Activated CD4-positive, alpha-beta T cell treated with anti-CD3 and anti-CD28 coated beads, Interleukin-2, amount 50 U/mL, for 24 hours (primary cell): ENCODE measurements at places on chromosomes 1 and 21.

DNA sequence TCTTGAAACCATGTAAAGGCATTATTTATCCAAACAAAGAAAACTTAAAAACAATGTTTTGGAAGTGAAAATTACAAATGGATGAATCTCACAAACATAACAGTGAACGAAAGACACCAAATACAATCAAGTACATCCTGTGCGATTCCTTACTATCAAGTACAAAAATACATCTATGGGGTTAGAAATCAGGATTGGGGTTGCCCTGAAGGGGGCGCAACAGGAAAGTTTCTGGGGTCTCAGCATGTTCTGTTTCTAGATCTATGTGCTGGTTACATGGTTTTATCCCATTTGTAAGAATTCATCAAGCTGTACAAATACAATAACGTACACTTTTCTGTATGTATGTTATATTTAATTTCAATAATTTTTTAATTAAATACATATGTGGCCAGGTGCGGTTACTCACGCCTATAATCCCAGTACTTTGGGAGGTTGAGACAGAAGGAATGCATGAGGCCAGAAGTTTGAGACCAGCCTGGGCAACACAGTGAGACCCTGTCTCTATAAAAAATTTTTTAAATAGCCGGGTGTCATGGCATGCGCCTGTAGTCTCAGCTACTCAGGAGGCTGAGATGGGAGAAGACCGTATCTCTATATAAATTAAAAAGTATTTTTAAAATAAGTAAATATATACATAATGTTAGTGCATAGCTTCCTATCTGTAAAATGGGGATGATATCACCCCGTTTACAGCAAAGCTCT lies 121.5 kb upstream of the SOD1 start:
- no peak for DNase-seq

DNA sequence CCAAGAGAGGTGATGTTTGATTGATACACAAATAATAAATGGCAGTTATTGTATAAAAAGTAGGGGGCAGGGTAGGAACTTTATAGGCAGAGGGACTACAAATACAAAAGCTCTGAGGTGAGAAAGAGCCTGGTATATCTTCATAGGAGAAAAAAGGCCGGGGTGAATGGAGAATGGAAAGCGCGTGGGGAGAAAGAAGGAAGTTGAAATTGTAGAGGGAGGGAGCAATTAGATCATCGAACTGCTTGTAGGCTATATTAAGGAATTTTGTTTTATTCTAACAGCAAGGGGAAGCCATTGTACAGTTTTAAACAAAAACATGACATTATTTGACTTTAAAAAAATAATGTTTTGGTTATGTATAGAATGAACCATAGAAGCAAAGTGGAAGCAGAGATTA lies 147.4 kb downstream of the PDE4B start:
- no peak for DNase-seq

- DNase-seq, result no peak
Observed at GRCh38 chr1:223233019-223233409, 90.0 kb upstream of the TLR5 start.

DNA sequence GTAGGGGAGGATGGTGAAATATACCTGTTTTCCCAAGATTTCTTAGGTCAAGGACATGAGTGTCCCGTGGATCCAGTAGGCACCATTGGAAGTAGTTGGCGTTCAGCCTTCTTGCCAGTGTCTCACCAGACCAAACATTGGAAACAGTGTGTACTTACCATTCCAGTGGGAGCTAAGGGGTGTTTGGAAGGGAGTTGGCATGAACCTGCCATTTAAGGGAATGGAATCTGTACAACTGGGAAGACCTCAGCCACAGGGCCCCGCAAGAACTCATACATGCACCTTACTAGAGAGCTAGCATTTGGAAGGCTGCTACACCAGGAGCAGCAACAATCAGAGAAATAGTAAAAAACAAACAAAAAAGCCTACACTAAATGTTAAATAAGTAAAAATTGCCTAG lies 12.7 kb downstream of the ATP5PF start:
- DNase-seq, result no peak

DNA sequence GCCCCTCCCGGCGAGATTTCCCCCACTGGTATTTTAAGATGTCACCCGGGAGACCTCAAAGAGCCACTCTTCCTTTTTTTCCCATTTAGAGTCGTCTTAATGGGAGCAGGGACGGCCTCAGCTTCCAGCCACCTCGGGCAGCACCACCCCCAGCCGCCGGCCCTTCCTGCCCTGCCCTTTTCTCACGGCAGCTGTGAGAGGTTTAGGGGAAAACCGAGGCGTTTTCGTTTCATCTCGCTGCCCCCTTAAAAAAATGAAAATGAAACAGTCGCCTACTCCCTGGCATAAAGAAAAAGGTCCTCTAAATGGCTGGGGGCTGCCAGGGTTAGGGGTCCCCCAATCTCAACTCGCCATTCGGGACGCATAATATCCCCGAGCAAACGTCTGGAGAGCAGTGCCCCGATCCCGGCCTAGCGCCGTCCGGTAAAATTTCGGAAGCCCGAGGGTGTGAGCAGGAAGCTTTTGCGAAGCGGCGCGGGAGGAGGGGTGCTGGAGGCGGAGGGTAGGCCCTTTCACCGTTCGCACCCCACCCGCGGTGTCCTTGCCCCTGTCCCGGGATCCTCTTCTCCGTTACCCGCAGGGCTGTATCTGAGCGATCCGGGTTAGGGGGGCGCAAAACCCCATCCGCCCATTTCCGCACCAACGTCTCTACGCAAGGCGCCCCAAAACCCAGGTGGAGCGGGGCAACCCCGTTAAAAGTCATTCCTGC lies 1.2 kb downstream of the RUNX3 start:
- no peak for DNase-seq

DNA sequence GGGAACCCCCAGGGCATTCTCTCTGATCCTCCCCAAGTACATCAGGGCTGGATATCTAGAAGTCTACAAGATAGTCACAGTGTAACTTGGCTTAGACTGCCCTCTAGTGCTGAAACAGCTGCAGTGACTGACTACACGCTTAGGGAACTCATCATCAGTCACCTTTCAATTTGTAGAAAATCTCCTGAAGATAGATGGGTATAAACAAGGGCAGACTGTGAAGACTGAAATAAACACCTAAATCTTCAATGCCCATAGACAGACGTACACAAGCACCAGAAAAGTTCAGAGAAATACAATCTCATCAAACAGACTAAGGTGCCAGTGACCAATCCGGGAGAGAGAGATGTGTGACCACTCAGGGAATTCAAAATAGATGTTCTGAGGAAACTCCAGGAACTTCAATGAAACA lies 46.6 kb downstream of the PACC1 start:
- DNase-seq, result no peak

- no peak for DNase-seq
Observed at GRCh38 chr1:193348769-193349535, 162.5 kb upstream of the B3GALT2 start.

DNA sequence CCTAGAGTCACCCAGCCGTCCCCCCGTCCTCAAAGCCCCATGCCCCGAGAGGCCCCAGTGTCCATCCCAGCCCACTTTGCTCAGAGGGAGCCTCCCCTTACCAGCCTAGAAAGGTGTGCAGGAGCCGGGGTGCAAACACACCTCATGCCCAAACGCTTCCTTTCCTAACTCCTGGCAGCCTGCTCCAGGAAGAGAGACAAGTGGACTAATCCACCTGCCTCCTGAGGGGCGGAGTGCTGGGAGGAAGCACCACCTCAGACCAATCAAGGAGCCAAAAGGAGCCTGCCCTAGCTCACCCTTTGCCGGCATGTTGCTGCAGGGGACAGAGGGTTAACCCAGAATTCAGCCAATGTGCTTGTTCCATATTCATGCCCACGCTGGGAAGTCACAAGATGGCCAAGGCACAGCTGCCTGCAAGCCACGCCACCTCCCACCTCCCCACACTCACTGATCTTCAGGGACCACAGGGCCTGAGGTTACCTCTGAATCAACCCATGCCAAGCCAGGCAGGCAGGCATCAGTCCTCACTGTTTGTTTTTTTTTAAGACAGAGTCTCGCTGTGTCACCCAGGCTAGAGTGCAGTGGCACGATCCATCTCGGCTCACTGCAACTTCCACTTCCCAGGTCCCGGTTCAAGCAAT lies 27.8 kb downstream of the PLEKHA6 start:
- DNase-seq, result no peak

- no peak for DNase-seq
Observed at GRCh38 chr1:27522432-27523336, 32.7 kb upstream of the WASF2 start.

DNA sequence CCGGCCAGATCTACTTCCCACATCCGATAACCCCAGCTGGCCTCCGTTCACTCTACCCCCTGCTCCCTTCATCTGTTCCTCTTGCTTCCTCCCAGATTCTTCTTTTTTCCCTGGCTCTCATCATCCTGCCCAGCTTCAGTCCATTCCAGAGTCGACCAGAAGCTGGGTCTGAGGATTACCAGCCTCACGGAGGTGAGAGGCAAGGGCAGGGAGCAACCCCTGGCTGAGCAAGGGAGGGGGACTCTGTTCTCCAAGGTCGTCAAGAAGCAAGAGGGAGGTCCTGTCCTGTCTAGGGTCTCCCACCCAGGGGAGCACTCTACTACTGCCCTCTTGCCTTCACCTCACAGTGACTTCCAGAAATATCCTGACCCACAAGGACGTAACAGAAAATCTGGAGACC lies 3.9 kb downstream of the JTB start:
- DNase-seq, result no peak

- DNase-seq, result no peak
Observed at GRCh38 chr1:113253187-113253586, 137.1 kb upstream of the MAGI3 start.

- DNase-seq, result no peak
Observed at GRCh38 chr21:44286716-44287632, 1.3 kb downstream of the AIRE start.

- DNase-seq, result no peak
Observed at GRCh38 chr21:34649400-34649799, 19.4 kb upstream of the CLIC6 start.

GRCh38 chr21:46052703-46053651 lies 44.9 kb upstream of the COL6A2 start:
- DNase-seq, result no peak

DNA sequence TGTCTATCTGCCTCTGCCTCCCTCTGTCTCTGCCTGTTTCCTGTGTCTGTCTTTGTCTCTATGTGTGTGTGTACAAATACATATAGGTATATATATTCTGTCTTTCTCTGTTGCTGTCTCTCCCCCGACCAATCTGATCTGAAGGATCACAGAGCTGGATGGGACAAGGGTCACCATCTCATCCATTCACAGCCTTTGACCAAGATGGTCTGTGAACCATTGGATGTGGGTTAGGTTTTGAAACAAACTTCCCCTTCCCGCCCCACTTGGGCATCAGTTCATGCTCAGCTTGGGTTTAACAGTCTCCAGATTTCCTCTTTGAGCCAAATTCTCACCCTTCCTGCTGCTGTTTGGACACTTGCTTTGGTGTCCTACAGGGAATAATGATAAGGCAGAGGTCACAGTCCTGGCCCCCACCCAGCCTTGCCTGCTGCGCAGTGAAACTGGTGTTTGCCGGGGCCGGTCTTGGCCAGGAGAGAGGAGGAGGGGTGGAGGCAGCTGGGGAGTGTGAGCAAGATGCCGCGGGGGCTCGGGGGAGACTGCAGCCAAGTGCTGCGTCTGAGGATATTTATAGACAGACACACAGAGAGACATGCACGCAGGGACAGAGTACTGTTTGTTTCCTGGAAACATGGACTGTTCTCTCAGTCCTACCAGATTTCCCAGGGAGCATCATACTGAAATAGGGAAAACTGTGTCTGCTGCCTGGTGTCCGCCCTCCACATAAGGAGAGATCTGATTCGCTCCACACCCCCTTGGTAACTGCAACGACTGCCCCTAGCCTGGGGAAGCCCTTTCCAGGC lies 27.0 kb upstream of the BTG2 start:
- no peak for DNase-seq

GRCh38 chr1:208393826-208394225 lies 149.6 kb upstream of the PLXNA2 start:
- DNase-seq, result no peak

DNA sequence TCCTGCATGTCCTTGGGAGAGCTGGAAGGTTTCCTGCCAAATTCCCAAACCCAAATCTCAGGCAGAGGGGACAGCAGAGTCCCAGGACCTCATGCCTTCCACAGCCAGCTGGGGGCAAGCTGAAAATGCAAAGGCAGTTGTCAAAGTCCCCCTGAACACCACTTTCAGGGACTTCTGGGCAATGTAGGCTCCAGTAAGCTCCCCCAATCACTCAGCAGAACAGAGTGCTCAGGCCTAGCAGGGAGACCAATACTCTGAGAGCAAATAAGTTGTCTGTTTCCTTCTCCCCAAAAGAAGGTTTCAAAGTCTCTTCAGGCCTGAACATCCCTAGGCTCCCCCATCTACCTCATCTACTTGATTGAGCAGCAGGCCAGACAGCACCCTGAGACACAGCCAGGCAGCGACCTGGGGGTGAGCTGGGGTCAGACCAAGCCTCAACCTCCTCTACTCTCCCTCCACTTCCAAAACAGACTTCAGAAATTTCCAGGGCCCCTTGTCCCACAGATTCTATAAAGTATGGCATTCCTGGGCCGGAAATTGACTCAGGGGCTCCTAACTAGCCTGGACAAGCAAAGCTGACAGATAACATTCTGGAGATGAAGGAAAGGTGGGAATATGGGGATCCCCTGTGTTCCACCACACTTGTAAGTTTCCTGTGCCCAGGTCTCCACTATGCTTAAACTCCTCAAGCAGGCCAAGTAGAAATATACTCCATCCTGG lies 1.9 kb downstream of the SLC9A1 start:
- DNase-seq, result no peak

GRCh38 chr1:77540501-77541161 lies 141.8 kb downstream of the ZZZ3 start:
- no peak for DNase-seq

GRCh38 chr1:232695621-232696385 lies 65.9 kb upstream of the SIPA1L2 start:
- DNase-seq, result no peak

DNA sequence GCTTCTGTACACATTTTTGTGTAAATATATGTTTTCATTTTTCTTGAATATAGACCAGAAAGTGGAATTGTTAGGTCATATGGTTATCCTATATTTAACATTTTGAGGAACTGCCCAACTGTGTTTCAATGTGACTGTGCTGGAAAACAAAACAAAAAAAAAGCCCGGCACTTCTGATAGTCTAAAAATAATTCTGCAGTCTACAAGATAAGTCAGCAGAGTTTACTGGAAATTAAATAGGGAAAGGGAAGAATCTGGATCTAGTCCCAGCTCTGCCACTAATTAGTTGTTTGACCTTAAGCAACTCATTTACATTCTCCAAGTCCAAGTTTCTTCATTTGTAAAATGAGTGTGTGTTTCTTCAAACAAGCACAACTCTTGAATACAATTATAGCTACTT lies 869.1 kb upstream of the B3GALT2 start:
- DNase-seq, result no peak
